ENCODE measurements at places on chromosomes 5 and 9.
A peak's percentile ranks its signal among the peaks of the same experiment; 100 is the strongest.

GRCh38 chr5:59357381-59357977 is 536.0 kb downstream of the PDE4D start:
- DNase-seq: no peak

DNA sequence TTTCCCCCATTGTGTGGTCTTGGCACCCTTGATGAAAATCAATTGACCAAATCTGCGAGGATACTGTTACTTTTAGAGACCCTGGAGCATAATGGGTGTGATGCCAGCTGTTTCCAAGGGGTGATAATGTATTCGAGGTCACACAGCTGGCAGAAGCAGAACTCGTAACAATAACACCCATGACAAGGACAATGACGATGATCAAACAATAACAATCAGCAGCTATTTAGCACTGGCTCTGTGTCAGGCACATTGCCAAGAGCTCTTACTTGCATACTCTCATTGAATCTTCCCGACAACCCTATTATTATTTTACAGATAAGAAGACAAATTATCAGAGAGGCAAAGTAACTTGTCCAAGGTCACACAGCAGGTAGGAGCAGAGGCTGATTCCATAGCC is 223.7 kb upstream of the MSX2 start:
- no peak for DNase-seq

- no peak for DNase-seq
Observed at GRCh38 chr9:115439641-115440040, 321.7 kb upstream of the TNC start.

- DNase-seq: no peak
Observed at GRCh38 chr5:126793097-126793496, 16.2 kb downstream of the LMNB1 start.

GRCh38 chr9:128043467-128043868 is 23.7 kb downstream of the NAIF1 start:
- no peak for DNase-seq

DNA sequence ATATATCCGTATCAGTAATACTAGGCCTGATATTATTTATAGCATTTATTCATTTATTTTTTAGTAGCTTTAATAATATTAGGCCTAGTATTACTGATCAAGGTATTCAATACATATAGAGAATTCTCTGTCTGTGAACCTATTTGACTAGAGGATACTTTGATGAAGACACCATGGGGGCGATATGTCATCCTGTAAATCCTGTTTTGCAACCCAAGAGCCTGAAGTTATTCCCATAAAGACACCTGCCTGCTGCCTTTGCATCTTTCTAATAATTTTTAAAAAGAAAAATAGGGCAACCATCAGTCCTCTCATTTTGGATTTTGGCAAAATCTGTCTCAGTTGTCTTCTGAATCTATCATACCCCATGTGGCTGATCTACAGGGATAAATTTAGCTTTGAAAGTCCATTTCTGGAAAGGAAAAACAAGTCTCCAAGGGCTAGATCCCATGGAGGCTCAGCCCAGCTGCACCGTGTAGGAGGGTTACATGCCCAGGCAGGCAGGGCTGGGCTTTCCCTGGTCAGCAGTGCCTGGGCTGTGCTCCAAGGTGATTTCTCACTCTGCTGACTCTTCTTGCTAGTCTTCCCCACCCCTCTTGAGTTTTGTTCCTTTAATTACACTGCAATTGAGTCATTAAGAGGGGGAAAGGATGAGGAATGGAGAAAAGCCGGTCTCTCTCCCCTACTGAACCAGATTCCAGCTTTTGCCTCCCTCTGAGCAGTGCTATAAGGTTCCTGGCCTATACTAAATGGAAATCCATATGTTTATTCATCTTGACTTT is 169.0 kb downstream of the TRIM32 start:
- no peak for DNase-seq

DNA sequence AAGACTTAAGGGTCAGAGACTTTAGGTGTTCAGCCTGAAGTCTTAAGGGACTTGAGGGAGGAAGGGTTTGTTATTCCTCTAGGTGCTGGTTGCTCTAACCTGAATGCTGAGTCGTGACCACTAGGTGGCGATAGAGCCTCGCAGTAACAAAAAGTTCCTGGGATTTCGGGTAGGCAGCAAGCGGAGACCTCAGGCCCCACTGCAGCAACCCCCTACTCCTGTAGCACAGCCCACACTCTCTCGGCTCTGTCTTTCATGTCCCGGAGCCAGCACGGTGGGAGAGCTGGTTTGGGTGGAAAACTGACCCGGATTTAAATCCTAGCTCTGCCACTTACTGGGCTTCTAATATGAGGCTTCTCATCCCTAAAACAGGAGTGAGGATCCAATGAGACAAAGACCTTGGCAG is 100.3 kb upstream of the PANK3 start:
- peak; percentile 22 for DNase-seq

- no peak for DNase-seq
Observed at GRCh38 chr9:103798620-103799019, 295.5 kb upstream of the SMC2 start.

DNA sequence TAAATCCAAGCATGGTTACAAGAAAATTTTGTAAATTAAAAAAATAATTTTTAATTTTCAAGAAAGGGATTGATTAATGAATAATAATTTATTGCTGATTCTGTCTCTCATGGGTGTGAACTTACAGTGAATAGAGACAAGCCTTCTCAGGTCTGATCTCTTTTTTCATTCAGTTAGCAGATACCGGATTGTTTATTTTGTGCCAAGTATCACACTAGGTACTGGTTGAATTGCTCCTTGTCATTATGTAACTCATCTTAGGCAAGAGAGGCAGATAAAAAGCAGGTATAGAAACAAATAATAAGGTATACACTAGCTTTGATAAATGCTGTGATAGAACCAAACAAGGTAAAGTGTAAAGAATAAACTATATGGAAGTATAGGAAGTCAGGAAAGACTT is 283.3 kb downstream of the PJA2 start:
- no peak for DNase-seq

- no peak for DNase-seq
Observed at GRCh38 chr5:4563400-4563799, 576.7 kb upstream of the ADAMTS16 start.

DNA sequence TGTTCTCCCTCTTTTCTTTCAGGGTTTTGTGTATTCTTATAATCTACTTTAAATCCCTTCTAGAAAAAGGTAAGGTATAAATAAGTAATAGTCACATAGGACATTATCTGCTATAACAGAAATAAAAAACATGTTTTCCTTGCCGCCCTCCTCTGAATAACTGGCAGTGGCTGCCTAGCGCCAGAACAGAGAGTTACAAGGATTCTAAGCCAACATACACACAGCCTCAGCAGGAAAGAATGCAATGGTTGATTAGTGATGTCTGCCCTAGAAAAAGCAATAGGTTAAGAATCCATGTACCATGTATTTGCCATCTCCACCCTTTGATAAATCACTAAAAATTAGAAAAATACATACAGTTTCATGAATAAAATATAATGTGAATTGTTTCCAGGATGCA is 4.9 kb downstream of the MED27 start:
- DNase-seq: no peak

DNA sequence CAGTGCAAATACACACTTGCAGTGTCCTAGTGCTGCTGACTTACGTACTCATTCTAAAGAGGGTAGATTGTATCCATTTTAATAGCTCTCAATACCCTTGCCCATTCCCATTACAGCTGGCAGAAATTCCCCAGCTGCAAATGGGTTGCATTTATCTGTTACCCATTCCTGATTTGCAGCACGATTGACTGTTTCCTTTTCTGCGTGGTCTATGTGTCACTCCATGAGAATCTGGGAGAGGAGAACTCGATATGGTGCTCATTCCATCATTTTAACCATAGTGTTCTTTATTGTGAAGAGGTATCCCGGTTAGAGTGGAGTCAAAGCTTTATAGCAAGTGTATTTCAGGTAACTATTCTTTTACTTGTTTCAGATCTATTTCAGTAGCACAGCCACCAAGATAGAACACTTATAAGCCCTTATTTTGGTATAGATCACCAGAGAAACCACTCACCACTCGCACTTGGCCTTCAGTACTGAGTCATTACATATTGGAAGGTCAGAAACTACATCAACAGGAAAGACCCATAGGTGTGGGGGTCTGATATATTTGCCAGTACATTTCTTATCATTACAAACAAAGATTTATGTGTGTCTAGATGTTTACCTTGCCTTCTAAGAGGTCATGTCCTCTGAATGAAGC is 139.5 kb downstream of the MUSK start:
- DNase-seq: no peak

DNA sequence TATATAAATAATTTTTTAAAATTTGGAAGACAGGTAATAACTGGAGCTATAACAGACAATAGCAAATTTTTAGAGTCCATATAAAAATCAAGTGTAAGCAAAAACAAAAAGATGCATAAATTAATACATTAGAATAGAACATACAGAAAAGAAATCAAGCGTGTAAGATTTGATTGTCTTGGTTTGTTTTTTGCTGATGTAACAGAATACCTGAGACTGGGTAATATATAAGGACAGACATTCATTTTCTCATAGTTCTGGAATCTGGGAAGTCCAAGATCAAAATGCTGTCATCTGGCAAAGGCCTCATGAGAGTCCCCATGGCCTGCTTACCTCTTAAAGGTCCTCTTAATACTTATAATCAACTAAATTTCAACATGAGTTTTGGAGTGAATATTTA is 1010.1 kb downstream of the CDH18 start:
- DNase-seq: no peak

DNA sequence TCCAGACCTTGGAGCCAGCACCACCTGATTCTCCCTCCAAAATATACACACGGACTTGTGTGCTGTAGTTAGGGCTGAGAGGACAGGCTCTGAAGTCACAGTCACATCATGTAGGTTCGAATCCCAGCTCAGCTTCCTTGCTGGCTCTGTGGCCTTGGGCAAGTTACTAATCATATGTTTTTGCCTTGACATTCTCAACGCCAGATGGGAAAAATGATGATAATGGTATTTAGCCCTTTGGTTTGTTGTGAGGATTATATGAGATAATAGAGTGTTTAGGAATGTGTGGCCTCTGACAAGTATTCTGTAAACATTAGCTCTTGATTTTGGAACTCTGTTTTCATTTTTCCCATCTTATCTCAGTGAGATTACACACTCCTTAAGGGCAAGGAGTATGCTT is 72.5 kb downstream of the PLAC8L1 start:
- DNase-seq: no peak

- DNase-seq: peak; percentile 10
Observed at GRCh38 chr5:10856683-10857337, 95.8 kb upstream of the DAP start.

- no peak for DNase-seq
Observed at GRCh38 chr9:71608021-71608420, 160.3 kb downstream of the CEMIP2 start.

DNA sequence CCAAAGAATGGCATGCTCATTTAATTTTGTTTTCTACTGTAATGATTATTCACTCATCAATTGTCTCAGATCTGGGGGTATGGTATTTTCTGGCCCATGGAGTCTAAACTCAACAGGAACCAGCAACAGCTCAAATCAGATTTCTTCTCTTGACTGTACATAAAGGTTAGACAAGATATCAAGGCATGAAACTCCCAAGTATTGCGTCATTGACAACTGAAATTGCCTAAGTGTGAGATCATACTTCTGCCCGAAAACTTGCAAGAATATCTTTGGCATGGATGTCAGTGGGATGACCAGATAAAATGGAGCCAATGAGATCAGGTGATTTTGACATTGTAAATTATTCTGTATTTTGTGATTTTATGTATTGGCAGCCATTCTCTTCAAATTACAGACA is 141.7 kb upstream of the STK32A start:
- no peak for DNase-seq

DNA sequence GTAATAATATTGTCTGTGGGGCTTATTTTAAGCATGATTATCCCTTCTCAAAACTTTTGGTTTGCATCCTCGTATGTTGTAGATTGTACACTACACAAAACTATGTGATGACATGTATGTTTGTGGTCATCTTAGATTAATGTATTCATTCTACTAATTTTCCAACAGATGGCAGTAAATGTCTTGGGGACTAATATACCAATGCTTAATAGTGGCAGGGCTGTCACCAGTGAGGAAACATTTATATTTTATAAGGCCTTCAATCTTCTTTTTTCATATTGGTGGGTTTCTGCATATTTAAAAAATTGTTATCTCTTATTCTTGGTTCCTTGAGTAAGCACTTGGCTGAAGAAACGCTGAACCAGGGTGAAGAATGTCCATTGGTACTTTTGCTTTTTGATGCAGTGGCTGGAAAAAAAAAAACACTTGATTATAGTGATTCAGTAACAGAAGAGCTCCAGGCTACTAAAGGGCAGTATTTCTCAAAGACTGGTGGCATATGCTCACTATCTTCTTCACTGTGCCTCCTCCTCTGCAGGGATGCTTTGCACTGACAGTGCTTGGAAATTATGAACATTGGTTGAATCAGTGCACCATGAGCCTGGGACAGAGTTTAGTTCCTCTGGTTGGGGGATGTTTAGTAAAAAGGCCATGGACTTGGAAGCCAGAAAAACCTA is 530.3 kb downstream of the RASEF start:
- DNase-seq: no peak

GRCh38 chr5:136141561-136141960 is 8.9 kb downstream of the SMAD5 start:
- no peak for DNase-seq

- no peak for DNase-seq
Observed at GRCh38 chr5:98454904-98455303, 318.6 kb upstream of the RGMB start.

DNA sequence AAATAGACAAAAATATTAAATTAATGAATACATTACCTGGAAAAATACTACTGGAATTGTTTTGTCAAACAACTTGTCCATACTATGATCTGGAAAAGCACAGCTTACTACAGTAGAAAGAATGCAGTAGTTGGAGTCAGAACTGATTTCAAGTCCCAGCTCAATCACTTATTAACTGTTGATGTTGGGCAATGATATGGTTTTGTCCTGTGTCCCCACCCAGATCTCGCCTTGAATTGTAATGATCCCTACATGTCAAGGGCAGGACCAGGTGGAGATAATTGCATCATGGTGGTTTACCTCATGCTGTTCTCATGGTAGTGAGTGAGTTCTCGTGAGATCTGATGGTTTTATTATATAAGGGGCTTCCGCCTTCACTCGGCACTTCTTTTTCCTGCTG is 247.5 kb downstream of the CD180 start:
- DNase-seq: no peak

DNA sequence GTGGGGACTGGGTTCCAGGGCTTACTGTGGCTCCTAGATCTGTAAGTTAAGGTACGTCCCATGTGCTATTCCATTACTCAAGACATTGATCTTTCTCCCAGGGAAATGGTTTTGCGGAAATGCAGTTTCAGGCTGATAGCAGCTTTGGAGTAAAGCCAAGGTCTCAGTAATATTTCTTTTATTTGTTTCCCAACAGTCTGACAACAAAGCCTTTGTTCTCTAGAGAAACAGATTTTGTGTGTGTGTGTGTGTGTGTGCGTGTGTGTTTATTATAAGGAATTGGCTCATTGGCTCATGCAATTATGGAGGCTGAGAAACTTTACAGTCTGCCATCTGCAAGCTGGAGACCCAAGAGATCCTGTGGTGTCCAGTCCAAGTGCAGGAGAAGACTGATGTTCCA is 12.1 kb upstream of the POC5 start:
- no peak for DNase-seq

- no peak for DNase-seq
Observed at GRCh38 chr9:16139774-16140173, 586.9 kb downstream of the CCDC171 start.

GRCh38 chr9:130663258-130663976 is 977 bp upstream of the PRDM12 start:
- peak; percentile 13 for DNase-seq

GRCh38 chr9:106321394-106322180 is 541.4 kb upstream of the ZNF462 start:
- no peak for DNase-seq

GRCh38 chr9:111919875-111920274 is 23.3 kb downstream of the UGCG start:
- DNase-seq: no peak
